ENCODE measurements at places on chromosomes 5 and 9. TPM values are rescaled to one million over a fixed set of nuclear protein-coding genes. Genes with fewer than 3 reads are reported as not detected.

Gene INSL6
- total RNA-seq = not detected

GRCh38 chr5:132656774-132657355, 1.1 kb upstream of the IL13 start:
- no peaks in the 10 kb centered on the region for H3K4me1 ChIP-seq
- H3K4me3 ChIP-seq = no peak overlapping the region
- no peak for DNase-seq
- H3K27ac ChIP-seq = no peak overlapping the region

Gene IRX1
- 1.9 TPM for total RNA-seq

- H3K36me3 ChIP-seq = no peaks in the 10 kb centered on the region
- no peaks in the 10 kb centered on the region for H3K4me1 ChIP-seq
- H3K4me3 ChIP-seq = no peak overlapping the region
- no peaks in the 10 kb centered on the region for H3K27me3 ChIP-seq
- DNase-seq = no peak
Observed at GRCh38 chr5:139017624-139018023, 142.5 kb upstream of the LRRTM2 start.

Gene INIP
- total RNA-seq = 18.4 TPM

- no peaks in the 10 kb centered on the region for H3K27me3 ChIP-seq
- H3K4me1 ChIP-seq = no peaks in the 10 kb centered on the region
- no peaks in the 10 kb centered on the region for H3K36me3 ChIP-seq
- no peak overlapping the region for H3K27ac ChIP-seq
- DNase-seq = no peak
Observed at GRCh38 chr5:159893040-159893695, 23.1 kb upstream of the ADRA1B start.

Gene GABRB2
- 3.9 TPM for total RNA-seq

- no peak overlapping the region for H3K4me3 ChIP-seq
- no peaks in the 10 kb centered on the region for H3K4me1 ChIP-seq
Observed at GRCh38 chr9:69496846-69497450, 171.9 kb downstream of the ENTREP1 start.

GRCh38 chr9:133794016-133794760, 56.0 kb upstream of the SARDH start:
- no peak overlapping the region for H3K27ac ChIP-seq
- H3K27me3 ChIP-seq = no peaks in the 10 kb centered on the region
- no peak overlapping the region for H3K4me3 ChIP-seq
- H3K4me1 ChIP-seq = no peaks in the 10 kb centered on the region
- H3K36me3 ChIP-seq = no peaks in the 10 kb centered on the region

GRCh38 chr9:78577156-78577906, 280.4 kb downstream of the PSAT1 start:
- no peak overlapping the region for H3K4me3 ChIP-seq
- H3K4me1 ChIP-seq = no peaks in the 10 kb centered on the region
- no peak overlapping the region for H3K27ac ChIP-seq

DNA sequence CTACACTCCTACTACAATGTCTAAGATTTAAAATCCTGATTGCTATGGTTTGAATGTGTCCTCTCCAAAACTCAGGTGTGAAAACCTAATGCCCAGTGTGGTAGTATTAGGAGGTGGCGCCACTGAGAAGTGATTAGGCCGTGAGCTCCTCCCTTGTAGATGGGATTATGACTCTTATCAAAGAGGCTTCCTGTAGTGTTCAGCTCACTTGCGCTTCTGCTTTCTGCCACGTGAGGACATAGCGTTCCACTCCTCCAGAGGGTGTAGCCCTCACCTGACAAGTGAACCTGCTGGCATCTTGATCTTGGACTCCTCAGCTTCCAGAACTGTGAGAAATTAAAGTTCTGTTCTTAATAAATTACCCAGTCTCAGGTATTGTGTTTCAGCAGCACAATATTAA, 33.0 kb upstream of the WHRN start:
- H3K4me3 ChIP-seq = no peak overlapping the region
- H3K36me3 ChIP-seq = no peaks in the 10 kb centered on the region
- no peaks in the 10 kb centered on the region for H3K27me3 ChIP-seq
- no peak for DNase-seq
- H3K27ac ChIP-seq = no peak overlapping the region

Gene IRGM
- not detected for total RNA-seq

DNA sequence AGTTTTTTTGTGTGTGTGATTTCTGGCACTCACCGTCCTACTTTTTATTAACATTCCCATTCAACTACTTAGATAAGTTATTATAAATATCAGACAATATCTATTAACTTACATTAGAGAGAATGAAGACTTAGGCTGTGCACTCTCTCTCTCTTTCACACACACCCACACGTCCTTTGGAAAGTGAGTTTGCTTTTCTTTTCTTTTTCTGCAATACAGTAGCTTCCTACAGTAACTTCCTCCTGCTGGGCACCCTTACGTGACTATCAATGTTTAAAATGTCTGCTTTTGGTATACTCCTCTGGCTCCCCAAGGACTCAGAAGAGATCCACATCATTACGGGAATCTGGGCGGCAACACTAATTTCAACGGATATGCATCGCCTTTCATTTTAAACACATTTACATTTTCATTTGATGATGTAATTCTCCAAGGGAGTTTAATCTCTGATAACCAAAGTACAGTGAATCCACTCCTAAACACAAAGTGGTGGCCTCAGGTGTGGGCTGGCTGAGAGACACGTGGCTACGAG, 179.5 kb downstream of the MAPKAP1 start:
- no peak for DNase-seq
- H3K4me3 ChIP-seq = no peak overlapping the region
- H3K27me3 ChIP-seq = no peaks in the 10 kb centered on the region
- no peaks in the 10 kb centered on the region for H3K36me3 ChIP-seq
- H3K4me1 ChIP-seq = no peaks in the 10 kb centered on the region

DNA sequence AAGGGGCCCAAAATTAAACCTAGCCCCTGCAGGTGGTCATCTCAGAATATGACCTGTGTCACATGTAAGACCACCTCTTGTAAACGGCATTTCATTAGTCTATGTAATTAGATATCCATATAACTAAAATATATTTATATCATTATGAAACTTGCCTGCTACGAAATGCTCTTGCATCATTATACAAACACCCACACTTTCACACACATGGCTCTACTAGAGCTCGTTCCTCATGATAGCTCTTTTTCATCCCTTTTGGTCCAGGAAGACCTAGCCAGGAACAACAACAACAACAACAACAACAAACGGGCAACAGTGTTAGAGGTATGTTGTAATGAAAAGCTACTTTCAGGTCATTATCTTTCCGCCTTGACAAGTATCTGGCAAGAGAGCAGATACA, 58.6 kb downstream of the LHFPL2 start:
- H3K27ac ChIP-seq = no peak overlapping the region
- peaks cover 58% of the 10 kb centered on the region for H3K4me1 ChIP-seq
- no peak for DNase-seq
- H3K36me3 ChIP-seq = no peaks in the 10 kb centered on the region
- no peaks in the 10 kb centered on the region for H3K27me3 ChIP-seq

Gene ZNF883
- total RNA-seq = 0.98 TPM

Gene BASP1
- 46.0 TPM for total RNA-seq

Gene LCP2
- total RNA-seq = 41.9 TPM

Gene RMRP
- total RNA-seq = 1,964 TPM

DNA sequence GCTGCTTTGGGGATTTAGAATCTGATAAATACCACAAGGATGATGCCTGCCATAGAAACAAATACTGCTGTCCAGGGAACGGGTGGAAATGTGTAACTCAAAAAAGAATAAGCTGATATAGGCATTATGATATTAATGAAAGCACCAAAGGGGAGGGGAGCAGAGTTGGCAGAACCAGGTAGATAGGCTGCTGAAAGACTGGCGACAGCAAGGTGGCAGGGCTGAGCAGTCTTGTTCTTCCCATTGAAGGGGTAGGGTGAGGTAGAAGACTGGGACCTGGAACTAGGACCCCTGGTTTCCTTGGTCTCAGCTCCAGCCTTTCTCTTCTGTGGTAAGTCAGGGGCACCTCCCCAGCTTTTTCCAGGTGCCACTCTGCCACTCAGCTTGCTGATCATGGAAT, 31.4 kb upstream of the TMOD1 start:
- H3K4me3 ChIP-seq = no peak overlapping the region
- no peaks in the 10 kb centered on the region for H3K4me1 ChIP-seq
- H3K27me3 ChIP-seq = no peaks in the 10 kb centered on the region
- no peaks in the 10 kb centered on the region for H3K36me3 ChIP-seq
- H3K27ac ChIP-seq = peak overlapping the region; percentile 29

- peaks cover 34% of the 10 kb centered on the region for H3K4me1 ChIP-seq
- H3K4me3 ChIP-seq = peak overlapping the region; percentile 91
- H3K27me3 ChIP-seq = no peaks in the 10 kb centered on the region
- peak overlapping the region; percentile 98 for H3K27ac ChIP-seq
- peak; percentile 64 for DNase-seq
Observed at GRCh38 chr5:32173267-32174010, 680 bp downstream of the GOLPH3 start.

DNA sequence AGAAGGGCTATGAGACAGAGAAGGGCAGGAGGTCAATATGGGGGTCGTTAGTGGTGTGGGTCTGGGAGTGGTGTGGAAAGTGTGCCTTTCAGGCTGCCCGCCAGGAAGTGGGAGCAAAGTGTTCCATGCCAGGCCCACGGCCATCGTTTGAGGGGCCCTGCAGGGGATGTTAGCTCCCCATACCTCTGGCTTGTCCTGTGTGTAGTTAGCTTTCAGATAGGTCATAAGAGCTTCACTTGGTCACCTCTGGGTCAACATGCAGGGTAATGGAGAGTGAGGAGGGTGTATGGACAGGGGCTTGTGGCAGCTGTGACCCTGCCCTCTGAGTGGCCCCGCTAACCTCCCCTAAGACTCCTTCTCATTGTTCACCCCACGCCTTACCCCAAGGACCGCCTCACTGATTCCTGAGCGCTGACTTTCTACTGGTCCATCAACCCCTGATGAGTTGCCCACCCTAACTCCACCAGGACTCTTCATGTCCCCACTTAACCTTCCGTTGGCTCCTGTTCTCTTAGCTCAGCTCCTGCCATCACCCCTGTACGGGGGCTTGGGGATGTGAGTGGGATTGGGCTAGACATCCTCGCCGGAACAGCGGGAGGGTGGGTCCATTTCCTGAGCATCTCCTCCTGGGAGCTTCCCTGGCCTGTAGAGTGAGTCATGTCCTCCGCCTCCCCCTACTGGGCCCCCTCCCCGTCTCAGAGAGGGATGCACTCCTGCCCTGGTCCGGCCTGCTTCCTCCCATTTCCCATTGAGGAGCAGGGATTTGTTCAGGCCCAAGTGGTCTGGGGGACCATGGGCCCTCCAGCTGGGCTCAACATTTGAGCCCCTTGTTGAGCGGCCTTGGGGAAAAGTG, 125.7 kb downstream of the FGF18 start:
- H3K27me3 ChIP-seq = no peaks in the 10 kb centered on the region
- no peak overlapping the region for H3K4me3 ChIP-seq
- no peak for DNase-seq
- no peaks in the 10 kb centered on the region for H3K36me3 ChIP-seq

GRCh38 chr5:97065475-97065874, 76.9 kb downstream of the LIX1 start:
- no peak overlapping the region for H3K4me3 ChIP-seq
- H3K4me1 ChIP-seq = no peaks in the 10 kb centered on the region
- H3K36me3 ChIP-seq = no peaks in the 10 kb centered on the region

Gene EIF4E1B
- not detected for total RNA-seq

- H3K27ac ChIP-seq = no peak overlapping the region
- H3K36me3 ChIP-seq = no peaks in the 10 kb centered on the region
- no peak overlapping the region for H3K4me3 ChIP-seq
Observed at GRCh38 chr9:69577123-69577522, 95.0 kb downstream of the APBA1 start.

- H3K27ac ChIP-seq = no peak overlapping the region
- H3K36me3 ChIP-seq = no peaks in the 10 kb centered on the region
- H3K4me1 ChIP-seq = peaks cover 13% of the 10 kb centered on the region
- H3K4me3 ChIP-seq = no peak overlapping the region
Observed at GRCh38 chr5:54703565-54704255, 186.2 kb downstream of the SNX18 start.

Gene GOLGA1
- total RNA-seq = 31.2 TPM

GRCh38 chr5:29247346-29248028, 1946.0 kb upstream of the CDH6 start:
- H3K4me3 ChIP-seq = no peak overlapping the region
- no peaks in the 10 kb centered on the region for H3K27me3 ChIP-seq
- H3K4me1 ChIP-seq = no peaks in the 10 kb centered on the region
- DNase-seq = no peak

DNA sequence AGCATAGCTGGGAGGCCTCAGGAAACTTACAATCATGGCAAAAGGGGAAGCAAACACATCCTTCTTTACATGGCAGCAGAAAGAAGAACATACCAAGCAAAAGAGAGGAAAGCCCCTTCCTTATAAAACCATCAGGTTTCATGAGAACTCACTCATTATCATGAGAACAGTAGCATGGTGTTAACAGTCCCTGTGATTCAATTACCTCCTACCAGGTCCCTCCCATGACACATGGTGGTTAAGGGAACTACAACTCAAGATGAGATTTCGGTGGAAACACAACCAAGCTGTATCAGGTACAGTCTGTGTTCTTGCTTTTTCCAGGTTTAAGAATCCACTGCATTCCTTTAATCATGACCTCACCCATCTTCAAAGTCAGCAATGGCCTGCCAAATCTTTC, 514.2 kb downstream of the KCTD16 start:
- no peaks in the 10 kb centered on the region for H3K27me3 ChIP-seq
- no peaks in the 10 kb centered on the region for H3K36me3 ChIP-seq
- DNase-seq = no peak
- H3K27ac ChIP-seq = no peak overlapping the region
- no peak overlapping the region for H3K4me3 ChIP-seq

- H3K4me3 ChIP-seq = no peak overlapping the region
- H3K27me3 ChIP-seq = no peaks in the 10 kb centered on the region
- peaks cover 38% of the 10 kb centered on the region for H3K4me1 ChIP-seq
- no peak overlapping the region for H3K27ac ChIP-seq
Observed at GRCh38 chr9:136323371-136323789, 4.0 kb upstream of the GPSM1 start.

Gene MLANA
- not detected for total RNA-seq

Gene CENPH
- 2.2 TPM for total RNA-seq

GRCh38 chr5:109089191-109089590, 320.6 kb downstream of the PJA2 start:
- no peak for DNase-seq
- H3K4me3 ChIP-seq = no peak overlapping the region
- H3K27me3 ChIP-seq = no peaks in the 10 kb centered on the region
- H3K36me3 ChIP-seq = peaks cover 18% of the 10 kb centered on the region
- no peaks in the 10 kb centered on the region for H3K4me1 ChIP-seq

Gene CDX1
- total RNA-seq = 0.22 TPM

DNA sequence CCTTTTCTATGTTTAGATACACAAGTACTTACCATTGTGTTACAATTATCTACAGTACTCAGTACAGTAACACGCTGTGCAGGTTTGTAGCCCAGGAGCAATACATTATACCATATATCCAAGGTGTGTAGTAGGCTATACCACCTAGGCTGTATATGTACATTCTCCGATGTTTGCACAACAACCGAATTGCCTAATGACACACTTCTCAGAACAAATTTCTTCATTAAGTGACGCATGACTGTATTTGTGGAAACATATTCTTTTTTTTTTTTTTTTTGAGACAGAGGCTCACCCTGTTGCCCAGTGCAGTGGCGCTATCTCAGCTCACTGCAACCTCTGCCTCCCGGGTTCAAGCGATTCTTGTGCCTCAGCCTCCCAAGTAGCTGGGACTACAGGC, 4.0 kb upstream of the RAD23B start:
- DNase-seq = no peak
- peaks cover 20% of the 10 kb centered on the region for H3K4me1 ChIP-seq
- no peak overlapping the region for H3K27ac ChIP-seq
- no peaks in the 10 kb centered on the region for H3K36me3 ChIP-seq
- no peak overlapping the region for H3K4me3 ChIP-seq

Measured in tibial nerve (tissue), 4 donors.